ENCODE measurements at places on chromosomes 12 and 14. TPM values are rescaled to one million over a fixed set of nuclear protein-coding genes. Genes with fewer than 3 reads are reported as not detected.

GRCh38 chr14:94840467-94840866 lies 70.6 kb upstream of the GSC start:
- no peak for DNase-seq

DNA sequence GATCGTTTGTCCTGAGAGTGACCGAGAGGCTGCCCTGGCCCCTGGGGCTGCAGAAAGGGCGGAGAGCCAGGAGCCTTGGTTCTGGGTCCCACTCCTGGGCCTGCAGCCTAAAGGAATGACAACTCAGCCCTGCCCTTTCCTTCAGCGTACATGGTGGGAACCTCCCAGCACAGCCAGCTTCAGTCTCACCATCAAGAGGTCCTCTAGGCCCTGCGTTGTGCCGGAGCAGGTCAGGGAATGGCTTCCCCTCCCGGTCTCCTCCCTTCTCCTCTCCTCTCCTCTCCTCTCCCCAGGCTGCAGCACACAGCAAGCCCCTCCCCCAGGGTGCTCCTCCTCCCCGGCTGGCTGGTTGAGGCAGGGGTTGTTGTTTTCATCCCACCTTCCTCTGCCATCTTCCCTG lies 44.6 kb upstream of the TUNAR start:
- DNase-seq = no peak

Gene EXOC3L4
- total RNA-seq = not detected

Gene ADAM21
- total RNA-seq = 0.44 TPM

DNA sequence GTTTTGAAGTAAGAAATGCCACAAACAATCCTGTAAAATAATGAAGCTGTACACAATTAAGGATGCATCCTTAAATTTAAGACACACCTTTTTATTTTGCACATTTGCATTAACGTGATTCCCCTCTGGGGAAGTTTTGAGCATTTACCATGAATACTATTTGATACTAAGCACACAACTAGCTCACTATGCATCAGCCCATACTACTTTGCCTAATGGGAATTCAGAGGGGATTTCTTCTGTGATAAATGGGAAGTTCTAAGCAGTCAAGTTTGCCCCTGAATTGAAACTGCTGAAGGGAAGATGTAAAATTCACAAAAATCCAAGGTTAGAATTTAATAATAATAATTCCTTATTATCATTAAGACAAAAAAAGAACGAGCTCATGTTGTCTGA lies 27.4 kb downstream of the SINHCAF start:
- DNase-seq = no peak

DNA sequence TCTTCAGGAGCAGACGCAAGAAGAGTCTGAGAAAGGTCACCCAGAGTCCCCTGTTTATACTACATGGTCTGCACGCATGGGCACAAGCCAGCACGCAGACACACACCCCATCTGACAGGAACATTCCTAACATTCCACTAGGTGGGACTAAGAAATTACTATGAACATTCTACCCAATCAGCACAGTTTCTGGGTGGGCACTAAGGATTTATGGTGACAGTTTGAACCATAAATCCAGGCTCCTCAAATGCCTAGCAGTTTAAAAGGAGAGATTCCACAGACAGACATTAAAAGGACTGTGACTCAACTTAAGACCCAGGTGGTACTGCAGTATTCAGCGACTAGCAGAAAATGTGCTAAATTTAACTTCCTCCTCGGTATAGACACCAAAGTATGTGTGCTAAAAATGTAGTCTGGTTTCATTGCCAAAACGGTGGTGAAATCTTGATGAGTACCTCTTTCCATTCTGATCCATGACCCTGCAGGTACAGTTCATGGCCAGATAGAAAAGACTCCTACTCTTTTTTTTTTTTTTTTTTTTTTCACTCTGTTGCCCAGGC lies 16.2 kb downstream of the ABHD4 start:
- DNase-seq = peak; percentile 99

DNA sequence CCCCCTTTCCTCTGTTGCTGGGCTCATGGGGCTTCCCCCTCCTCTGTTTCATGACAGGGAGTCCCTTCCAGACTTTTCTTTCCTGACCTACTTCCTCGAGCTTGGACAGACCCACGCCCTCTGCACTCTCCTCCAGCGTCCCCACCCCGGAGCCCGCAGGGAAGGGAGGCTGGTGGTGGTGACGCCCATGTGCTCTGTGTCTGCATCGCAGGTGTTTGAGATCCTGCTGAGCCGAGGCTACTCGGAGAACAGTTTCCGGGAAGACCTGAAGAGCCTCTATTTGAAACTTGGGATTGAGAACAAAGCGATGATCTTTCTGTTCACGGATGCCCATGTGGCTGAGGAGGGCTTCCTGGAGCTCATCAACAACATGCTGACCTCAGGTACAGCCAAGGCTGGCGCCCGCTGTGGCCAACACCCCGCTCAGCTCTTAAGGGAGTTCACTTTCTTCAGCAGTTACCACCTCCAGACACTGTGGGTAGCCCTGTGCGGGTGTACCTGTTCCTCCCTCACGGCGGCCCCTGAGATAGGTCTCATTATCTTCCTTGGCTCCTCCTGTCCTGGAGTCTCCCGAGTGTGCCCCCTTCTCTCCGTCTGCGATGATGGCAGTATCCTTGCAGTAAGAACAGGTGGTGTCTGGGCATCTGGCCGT lies 85.6 kb downstream of the CCDC92 start:
- DNase-seq = no peak

Gene TOMM20L
- not detected for total RNA-seq

Gene ATP23
- total RNA-seq = 6.3 TPM

DNA sequence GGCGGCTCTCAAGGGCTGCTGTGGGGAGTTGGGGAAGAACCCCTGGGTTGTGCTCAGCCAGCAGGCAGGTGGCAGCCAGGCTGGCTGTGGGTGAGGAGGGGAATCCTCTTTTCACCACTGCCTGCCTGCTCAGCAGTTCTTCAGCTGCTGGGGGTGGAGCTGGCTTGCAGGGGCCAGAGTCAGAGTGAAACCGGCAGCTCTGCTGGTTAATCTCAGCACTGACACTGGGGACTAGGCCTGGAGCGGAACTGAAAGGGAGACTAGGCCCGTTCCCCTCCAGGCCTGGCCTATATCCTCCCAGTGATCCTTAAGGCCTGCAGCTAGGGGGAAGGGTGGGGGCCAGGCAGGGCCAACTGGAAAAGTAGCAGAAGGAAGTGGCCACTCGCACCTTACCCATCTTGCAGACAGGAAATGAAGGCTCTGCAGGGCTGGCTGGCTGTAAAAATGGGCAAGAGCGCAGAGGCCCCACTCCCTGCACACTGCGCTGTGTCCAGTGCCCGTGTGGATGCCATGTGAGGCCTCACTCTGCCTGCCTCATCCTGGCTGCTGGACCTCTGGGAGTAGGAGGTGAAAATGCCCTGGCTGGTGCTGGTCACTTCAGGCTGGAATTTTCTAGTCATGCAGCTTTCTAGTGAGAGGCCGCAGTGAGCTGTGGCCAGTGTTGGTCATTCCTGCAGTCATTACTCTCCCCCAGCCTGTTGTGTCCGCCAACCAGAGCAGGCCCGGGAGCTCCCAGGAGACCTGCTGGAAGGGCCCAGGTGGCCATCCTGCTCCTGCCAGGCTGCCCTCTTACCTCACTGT lies 39.4 kb downstream of the SH2B3 start:
- no peak for DNase-seq

DNA sequence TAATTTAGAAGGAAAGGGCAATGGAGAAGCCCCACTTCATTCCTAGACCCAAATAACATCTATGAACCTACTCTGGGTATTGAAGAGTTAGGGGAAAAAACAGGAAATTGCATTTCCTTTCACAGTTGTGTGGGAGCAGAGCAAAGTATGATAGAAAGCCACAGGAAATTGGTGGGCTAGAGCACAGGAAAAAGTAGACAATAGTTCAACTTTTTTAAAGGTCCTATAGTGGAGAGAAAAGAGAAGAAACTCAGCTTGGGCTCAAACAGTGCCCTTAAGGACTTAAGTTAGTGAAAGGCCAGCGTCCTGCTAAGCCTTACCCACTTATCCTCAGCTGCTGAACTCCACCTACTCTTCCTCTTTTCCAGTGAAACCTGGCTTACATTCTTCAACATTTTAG lies 258.1 kb downstream of the DPY19L2 start:
- DNase-seq = no peak

DNA sequence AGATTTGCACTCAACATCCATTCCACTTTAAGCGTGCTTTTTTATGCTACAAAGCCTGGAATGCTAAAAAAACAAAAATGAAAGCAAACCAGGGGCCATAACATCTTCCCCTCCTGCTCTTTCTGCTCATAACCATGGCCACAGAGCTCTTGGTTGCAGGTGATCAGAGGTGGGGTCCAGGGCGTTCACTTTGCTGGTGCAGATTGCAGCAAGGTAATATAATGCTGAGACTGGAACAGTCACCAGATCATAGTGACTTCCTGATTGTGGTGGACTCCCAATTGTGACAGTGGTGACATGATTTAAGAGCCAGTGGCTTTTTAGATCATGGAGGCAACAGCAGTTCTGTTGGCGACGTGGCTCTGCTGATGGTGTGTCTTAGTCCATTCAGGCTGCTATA lies 115.0 kb upstream of the CPM start:
- DNase-seq = no peak

Gene COL2A1
- total RNA-seq = 0.07 TPM

- no peak for DNase-seq
Measured at GRCh38 chr12:68406911-68407310, 74.7 kb upstream of the MDM1 start.
